Activated naive CD8-positive, alpha-beta T cell treated with anti-CD3 and anti-CD28 coated beads for 36 hours (primary cell): ENCODE measurements at places on chromosomes 5 and 9. TPM values are rescaled to one million over a fixed set of nuclear protein-coding genes. Genes with fewer than 3 reads are reported as not detected.

GRCh38 chr9:97562542-97562941 lies 61.1 kb downstream of the TMOD1 start:
- no peak overlapping the region for H3K27ac ChIP-seq
- H3K4me3 ChIP-seq = no peak overlapping the region
- peaks cover 2% of the 10 kb centered on the region for H3K27me3 ChIP-seq
- H3K4me1 ChIP-seq = peaks cover 11% of the 10 kb centered on the region

- no peak overlapping the region for H3K27ac ChIP-seq
- no peaks in the 10 kb centered on the region for H3K36me3 ChIP-seq
- no peaks in the 10 kb centered on the region for H3K4me1 ChIP-seq
- H3K4me3 ChIP-seq = no peak overlapping the region
- no peaks in the 10 kb centered on the region for H3K27me3 ChIP-seq
- no peak for DNase-seq
Observed at GRCh38 chr5:20655211-20655610, 667.2 kb upstream of the CDH18 start.

GRCh38 chr5:110045158-110045557 lies 355.4 kb downstream of the MAN2A1 start:
- H3K4me3 ChIP-seq = no peak overlapping the region
- peaks cover 5% of the 10 kb centered on the region for H3K4me1 ChIP-seq
- H3K36me3 ChIP-seq = peaks cover 7% of the 10 kb centered on the region
- DNase-seq = no peak

DNA sequence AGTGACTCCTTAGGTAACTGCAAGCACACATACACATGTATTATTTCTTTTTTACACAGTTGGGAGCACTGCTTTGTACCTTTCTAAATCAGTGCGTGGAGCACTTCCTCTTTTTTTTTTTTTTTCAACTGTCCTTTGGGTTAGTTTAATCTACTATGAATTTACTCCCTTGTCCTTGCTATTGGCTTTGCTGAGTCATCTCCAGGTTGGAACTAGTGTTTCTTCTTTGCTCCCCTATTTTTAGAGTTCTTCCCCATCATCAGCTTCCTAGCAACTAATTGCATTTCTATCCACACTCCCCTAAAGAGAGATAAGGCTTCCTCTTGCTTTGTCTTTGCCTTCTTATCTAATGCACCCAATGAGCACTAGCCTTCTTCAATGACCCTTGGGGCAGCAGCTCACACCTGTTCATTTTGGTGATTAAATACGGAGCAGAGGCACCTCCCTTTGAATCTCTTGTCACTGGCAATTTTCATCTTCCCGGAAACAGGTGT lies 24.3 kb downstream of the S100Z start:
- no peak overlapping the region for H3K27ac ChIP-seq
- no peak for DNase-seq
- H3K4me3 ChIP-seq = no peak overlapping the region
- no peaks in the 10 kb centered on the region for H3K27me3 ChIP-seq

DNA sequence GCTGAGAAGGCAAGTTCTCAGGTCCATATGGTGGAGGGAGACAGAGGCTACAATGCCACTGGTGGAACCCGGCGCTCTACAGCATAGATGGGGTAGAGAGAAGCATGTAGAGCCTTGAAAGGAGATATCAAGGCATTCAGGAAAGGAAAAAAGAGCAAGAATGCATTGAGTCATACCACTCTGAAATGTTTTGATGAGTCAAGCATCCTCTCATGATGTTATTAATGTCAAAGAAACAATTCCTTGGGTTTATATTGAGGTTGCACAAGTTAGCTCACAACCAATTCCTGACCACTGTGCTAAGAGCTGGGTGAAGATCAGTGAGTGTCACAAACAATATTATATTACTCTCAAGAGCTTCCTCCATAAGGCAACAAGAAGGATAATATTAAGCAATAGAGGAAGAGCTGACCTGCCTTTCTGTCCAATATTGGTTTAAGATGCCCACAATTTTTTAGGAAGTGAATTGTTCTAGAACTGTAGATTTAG lies 178.0 kb downstream of the RFK start:
- no peaks in the 10 kb centered on the region for H3K27me3 ChIP-seq
- H3K4me1 ChIP-seq = no peaks in the 10 kb centered on the region

DNA sequence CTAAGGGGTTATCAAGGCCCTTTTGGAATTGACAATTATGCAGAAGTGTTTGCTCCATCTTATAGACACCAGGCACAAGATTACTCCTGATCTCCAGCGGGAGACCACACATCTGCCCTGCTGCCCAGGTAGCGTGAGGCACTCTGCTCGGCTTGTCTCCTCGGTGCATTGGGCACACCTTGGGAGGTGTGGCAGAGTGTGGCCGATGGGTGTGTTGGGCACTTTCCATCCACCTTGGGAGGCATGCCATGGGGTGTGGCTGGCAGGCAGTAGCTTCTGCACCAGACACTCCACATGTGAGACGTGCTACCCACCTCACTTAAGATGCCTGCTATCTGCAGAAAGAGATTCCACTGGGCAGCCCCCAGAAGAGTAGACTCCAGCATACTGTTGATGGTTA lies 54.1 kb downstream of the GADD45G start:
- no peak for DNase-seq
- H3K4me3 ChIP-seq = no peak overlapping the region
- no peak overlapping the region for H3K27ac ChIP-seq
- H3K4me1 ChIP-seq = peaks cover 14% of the 10 kb centered on the region
- H3K27me3 ChIP-seq = peaks cover 19% of the 10 kb centered on the region
- H3K36me3 ChIP-seq = no peaks in the 10 kb centered on the region

Gene TSC1
- 23.6 TPM for total RNA-seq

Gene PRR16
- not detected for total RNA-seq

Gene C9orf153
- not detected for total RNA-seq
